Cortex of kidney (tissue), 1 donor: ENCODE measurements at places on chromosomes 16 and 17.

DNA sequence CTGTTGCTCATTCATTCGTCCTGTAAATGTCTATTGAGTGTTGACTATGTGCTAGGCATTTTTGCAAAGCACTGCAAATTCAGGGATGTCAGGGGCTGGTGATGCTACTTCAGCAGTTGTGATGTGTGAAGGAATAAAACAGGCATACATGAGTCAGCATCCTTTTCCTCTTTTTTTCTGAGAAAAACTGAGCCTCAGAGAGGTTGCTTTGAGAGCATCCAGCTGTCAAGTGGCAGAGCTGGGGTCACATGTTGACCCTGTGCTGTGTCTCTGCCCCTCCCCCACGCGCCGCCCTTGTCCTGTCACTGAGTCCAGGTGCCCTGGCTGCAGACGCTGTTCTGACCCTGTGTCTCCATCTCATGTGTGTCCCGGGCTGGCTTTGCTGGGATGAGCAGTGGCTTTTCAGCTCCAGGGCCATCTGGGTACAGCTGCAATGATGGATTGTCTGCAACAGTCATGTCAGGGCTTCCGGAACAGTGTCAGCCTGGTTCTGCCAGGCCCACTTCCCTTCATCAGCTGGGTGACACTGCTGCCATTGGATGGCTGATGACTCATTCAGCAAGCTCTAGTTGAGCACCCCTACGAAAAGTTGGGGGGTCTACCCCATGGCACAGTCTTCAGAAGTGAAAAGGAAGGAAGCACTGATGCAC lies 14.9 kb downstream of the SEC14L5 start:
- DNase-seq, result no peak

DNA sequence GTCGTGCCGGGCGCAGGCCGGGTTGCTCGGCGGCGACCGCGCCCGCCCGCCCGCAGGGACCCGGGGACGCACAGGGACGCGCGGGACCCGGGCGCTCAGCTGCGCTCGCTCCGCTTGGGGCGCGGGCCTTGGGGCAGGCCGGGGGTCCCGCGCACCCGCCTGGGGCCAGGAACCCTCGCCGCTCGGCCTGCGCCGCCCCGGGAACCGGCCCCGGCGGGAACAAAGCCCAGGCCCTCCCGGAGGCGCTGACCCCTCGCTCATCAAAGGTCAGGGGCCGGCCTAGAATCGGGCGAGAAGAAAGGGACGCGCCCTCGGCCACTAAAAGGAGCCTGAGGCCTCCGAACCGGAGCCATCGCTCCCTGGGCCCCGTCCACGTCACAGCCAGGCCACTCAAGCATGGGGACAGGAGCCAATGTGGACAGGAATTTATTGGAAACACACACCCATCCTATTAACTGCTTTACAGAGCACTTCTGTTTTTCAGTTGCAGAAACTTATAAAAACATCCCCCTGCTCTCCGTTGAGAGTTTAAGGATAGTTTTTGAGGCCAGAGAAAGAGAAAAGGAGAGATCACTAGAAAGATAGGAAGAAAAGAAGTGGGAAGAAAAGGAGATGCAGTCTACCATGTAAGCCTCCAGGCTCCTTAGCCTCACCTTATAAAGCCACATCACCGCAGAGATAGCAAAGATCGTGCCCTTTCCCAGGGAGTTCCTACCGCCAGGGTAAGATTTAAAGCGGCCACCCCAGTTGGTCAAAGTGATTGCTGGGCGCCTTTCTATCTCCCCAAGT lies 558 bp upstream of the ZFHX3 start:
- no peak for DNase-seq

DNA sequence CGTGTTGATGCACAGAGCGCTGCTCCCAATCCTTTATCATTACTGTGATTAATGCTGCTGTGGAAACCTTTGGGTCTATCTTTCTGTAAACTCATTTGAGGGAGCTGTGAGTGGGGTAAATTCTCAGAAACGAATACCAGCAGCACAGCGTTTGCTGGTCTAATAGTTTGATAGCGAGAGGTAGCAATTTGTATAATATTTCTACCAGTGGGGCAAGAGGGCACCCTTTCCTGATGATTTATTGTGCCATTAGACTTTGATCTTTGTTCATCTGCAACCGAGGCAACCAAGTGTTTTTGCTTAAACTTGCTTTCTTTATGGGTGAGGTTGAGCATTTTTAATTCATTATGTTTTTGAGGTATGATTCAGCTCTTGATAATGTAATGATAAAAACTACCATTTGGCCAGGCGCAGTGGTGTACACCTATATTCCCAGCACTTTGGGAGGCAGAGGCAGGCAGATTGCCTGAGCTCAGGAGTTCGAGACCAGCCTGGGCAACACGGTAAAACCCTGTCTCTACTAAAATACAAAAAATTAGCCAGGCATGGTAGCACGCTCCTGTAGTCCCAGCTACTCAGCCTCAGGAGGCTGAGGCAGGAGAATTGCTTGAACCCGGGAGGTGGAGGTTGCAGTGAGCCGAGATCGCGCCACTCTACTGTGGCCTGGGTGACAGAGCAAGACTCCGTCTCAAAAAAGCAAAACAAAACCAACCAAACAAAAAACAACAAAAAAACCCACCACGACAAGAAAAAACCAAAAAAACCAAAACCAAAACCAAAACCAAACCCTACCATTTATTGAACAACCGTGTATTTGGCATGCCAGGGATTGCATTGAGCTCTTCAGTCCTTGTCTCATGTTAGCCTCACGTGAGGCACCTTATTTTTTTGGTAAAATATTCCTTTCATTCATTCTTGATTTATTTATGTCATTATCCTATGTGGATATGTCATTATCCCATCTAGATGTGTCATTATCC lies 81.5 kb downstream of the PLCG2 start:
- DNase-seq, result no peak

DNA sequence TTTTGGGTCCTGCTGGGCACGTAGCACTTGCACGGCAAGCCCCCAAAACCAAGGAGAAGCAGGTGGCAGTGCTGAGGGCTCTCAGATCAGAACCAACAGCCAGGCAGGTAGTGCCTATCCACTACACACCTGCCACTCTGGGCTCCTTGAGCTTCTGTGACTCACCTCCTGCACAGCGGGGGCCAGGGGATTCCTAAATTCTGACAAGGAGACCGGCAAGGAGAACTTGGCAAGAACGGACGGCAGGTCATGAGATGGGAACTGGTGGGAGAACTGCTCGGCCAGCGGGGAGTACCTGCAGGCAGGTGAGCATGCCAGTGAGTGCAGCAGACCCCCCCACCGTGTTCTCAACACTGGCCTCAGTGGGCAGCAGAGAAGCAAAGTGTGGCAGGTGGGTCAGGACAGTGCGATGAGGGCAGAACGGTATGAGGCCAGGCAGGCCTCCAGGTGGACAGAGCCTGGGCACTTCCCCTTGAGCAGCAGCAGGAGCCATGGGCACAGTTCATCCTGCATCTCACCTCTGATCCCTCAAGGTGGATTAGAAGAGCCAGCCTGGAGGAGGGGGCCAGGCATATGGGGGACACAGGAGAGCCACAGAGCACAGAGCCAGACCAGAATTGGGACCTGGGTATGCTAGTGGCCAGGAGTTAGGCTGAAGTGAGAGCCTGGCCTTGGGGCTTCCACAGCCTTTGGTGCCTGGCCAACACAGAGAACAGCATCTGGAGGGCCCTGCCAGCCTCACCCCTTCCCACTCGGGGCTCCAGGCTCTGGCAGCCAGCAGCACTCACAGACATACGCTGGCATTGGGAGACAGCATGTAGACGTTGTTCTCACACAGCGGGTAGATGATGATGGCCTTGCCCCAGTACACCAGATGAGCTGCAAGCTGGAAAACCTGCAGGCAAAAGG lies 14.7 kb downstream of the MPG start:
- no peak for DNase-seq

- DNase-seq, result no peak
Observed at GRCh38 chr17:40857535-40857934, 9.5 kb downstream of the KRT12 start.

- DNase-seq, result no peak
Observed at GRCh38 chr16:12573730-12574383, 229.8 kb downstream of the CPPED1 start.

- no peak for DNase-seq
Observed at GRCh38 chr16:30895627-30896260, 670 bp upstream of the CTF1 start.

- no peak for DNase-seq
Observed at GRCh38 chr17:46732754-46733398, 85.6 kb downstream of the WNT3 start.

DNA sequence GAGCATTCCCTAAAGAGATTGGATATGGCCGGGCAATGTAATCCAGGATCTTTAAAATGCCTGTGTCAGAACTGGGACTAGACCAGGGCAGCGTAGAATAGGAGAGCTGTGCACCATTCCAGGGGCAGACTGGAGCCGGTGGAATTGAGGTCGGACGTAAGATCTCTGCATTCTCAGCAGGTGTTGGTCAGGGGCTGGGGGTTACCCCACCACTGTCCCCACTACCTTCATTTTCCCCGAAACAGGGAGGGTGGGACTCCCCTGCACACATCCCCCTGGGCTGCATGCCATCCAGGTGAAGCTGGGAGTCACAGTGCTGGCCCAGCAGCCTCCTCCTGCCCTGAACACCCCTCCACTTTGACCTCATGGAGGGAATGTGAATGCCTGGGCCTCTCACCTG lies 17.8 kb downstream of the OSBPL7 start:
- DNase-seq, result no peak

GRCh38 chr17:37642681-37643080 lies 565 bp downstream of the DDX52 start:
- no peak for DNase-seq

GRCh38 chr17:6517062-6517461 lies 39.3 kb downstream of the PITPNM3 start:
- no peak for DNase-seq

- no peak for DNase-seq
Observed at GRCh38 chr16:47016700-47017133, 43.2 kb upstream of the DNAJA2 start.

DNA sequence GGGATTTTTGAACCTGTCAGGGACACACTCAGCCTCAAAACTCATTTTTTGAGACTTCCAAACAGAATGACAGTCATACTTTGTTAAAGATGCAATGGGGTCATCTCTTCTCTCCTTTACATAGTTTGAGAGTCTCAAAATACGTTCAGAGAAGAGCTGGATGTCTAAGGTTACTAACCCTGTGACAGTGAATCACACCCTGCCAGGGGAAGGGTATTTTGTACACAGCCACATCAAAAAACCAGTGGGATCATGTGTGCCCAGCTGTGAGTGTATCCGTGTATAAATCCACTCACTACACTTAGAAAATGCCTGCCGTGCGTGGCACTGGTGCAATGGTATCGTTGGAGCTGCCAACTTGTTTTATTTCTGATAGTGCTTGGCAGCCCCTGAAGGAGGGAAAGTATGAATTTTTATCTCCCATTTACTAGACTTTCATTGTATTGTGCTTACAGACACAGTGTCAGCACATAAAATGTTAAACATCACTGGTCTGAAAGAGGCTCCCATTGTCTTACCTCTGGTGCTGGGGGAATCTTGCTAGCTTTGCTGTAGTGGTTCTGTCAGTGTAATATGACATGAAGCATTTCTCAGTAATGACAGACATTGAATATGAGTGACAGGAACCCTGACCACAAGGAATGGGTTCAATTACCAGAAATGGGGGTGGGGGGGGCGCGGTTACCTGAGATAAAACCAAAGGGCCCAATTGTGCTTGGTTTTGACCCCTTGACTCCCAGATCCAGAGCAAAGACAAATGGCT lies 256.3 kb downstream of the FTO start:
- no peak for DNase-seq

DNA sequence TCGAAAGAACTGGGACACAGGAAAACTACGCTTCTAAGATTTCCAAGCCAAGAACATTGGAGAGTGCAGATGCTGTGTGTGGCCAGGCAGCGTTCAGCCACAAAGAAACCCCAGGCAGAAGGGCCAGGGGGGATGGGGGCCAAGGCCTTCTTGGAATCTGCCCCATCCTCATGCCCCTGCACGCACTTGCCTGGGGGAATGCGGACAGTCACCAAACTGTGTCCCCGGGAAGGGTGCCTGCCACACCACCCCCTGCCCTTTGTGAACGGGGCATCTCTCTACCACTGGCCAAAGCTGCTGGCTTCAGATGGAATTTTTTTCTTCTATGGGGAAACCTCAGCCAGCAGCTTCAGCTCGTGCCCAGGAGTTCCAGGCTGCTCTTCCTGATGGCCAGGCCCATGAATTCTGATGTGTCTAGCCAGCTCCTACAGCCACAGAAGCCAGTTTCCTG lies 32.0 kb upstream of the DNAH17 start:
- DNase-seq, result no peak

- no peak for DNase-seq
Observed at GRCh38 chr17:27914382-27914781, 21.2 kb upstream of the LYRM9 start.

DNA sequence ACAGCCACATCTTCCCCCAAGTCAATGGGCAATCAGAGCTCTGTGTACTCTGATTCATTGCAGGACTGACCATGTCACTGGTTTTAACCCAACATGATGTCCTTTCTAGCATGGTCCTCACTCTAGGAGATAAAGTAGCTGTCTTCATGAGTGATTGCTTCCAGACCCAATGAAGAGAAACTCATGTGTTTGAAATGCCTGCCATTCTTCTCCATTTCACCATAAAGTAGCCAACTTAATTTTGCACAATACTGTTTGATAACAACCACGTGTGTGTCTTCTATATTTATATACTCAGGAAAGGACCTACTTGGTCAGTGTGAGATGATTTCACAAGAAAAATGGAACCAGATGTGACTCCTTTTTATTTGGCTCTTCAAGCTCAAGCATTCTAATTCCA lies 172.5 kb downstream of the AXIN2 start:
- no peak for DNase-seq

GRCh38 chr17:13750816-13751793 lies 149.4 kb upstream of the HS3ST3A1 start:
- no peak for DNase-seq

DNA sequence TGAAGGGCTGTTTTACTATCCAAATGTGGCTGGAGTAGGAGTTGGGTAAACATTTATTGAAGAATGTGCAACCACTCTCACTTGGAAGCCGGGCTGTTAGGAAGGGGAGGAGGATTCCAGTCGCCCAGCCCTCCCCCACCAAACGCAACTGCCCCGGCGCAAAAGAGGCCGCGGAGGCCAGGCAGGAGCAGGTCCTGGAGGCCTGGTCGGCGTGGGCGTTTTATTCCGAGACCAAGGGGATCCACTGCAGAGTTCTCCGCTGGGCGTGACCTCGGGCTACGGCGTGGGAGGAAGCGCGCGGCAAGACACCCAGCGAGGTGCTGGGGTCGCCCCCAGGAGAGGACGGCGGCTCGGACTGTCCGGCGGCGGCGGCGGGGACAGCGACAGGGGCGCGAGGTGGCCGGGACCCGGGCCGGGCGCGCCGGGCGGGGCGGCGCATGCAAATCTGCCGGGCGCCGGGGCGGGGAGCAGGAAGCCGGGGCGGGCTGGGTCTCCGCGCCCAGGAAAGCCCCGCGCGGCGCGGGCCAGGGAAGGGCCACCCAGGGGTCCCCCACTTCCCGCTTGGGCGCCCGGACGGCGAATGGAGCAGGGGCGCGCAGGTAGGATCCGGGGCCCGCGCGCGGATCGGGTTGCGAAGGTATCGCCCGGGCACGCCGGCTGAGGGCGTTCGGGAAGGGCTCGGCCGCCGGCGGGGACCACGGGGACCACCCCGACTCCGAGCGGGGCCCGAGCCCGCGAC lies at the start of gene IL4R:
Gene IL4R (plus strand): TSS at position 553 of the 739 bp plus-strand sequence. CDS start 26,230 bp downstream, outside the sequence.
- no peak for DNase-seq

- DNase-seq, result no peak
Observed at GRCh38 chr17:77326636-77327035, 185.9 kb downstream of the SEC14L1 start.

GRCh38 chr17:3012926-3013581 lies 50.4 kb downstream of the OR1D5 start:
- no peak for DNase-seq
